ENCODE measurements at places on chromosomes 6 and 20.

GRCh38 chr6:108648191-108648590 lies 87.5 kb downstream of the FOXO3 start:
- DNase-seq = no peak

GRCh38 chr6:75091467-75092190 lies 114.2 kb downstream of the COL12A1 start:
- no peak for DNase-seq

DNA sequence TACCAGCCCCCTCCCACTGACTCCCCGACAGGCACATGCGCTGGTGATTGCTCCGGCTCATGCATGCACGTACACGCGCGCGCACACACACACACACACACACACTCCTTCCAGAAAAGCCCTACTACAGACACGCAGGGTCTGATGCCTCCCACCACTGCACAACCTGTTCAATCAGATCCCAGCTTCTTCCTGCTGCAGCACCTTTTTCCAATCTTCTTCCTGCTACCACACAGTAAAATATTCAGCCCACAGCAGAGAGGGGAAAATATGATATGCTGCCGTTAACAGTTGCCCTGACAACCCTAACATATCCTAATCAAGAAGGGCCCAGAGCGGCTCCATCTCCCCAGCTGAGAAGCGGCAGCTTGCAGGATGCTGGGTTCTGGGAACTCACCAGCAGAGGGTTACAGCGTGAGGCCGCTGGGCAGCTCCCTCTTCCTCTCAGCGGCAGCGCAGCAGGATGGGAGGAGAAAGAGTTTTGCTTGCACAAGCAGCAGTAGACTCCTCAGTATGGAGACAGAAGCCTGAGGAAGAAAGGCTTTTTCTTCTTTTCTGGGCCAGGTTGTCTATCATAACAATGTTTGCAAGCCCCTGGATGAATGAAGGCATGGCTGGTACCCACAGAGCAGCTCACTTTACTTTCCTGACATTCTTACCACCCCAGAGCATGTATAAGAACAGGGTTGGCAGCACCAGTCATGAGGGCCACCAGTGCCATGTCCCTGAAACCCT lies 23.9 kb downstream of the MAP7 start:
- DNase-seq = no peak

- DNase-seq = no peak
Measured at GRCh38 chr6:113181164-113181563, 676.0 kb upstream of the MARCKS start.

GRCh38 chr6:44224029-44224964 lies 902 bp downstream of the SLC29A1 start:
- DNase-seq = no peak

DNA sequence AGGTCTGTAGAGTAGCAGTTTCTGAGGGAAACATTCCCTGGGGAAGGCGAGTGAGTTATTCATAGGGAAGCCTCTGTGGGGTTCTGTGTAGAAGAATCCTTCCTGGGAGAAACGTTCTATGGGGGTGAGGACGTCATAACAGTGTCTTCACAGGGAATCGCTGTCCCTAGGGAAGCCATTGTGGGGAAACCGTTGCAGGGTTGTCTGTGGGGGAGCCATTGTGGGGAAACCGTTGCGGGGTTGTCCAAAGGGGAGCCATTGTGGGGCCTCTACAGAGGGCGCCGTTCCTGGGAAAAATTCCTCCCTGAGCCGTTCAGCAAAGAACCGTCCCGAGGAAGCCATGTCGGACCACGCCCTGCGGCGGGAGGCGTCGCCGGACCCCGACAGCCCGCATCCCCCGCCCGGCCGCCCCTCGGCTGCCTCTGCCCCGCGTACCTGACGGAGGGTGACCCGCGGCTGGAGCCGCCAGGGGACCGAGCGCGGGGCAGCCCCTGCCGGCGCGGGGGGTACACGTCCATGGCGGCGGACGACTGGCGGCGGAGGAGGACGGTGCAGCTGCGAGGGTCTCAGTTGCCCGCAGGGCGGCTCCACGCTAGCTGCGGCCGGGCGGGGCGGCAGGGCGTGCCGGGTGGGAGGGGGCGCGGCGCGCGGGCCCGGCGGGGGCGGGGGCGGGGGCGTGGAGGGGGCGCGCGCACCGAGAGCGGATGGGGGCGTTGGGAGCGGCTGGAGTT lies at the start of gene DNAAF9:
Gene DNAAF9, minus strand, starts transcription at position 630 of the 731 bp plus-strand sequence. Its CDS starts 112 bp downstream, at position 518.
- peak; percentile 21 for DNase-seq

DNA sequence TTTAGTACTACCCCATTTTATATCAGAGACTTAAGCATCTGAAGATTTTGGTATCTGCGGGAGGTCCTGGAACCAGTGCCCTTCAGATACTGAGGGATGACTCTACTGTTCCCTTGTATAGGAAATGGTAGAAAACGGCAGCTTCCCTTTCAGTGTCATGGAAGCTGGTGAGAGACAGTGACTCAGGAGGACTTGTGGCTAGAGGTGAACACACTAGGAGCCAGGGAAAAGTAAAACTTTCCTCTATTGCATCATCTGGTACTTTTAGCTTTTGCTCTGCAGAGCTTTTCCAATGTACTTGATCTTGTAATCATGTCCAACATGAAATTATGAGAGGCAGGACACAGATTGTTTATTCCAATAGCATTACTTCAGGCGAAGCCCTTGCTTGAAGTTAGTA lies 45.0 kb downstream of the RNF144B start:
- DNase-seq = no peak

- no peak for DNase-seq
Measured at GRCh38 chr6:47595785-47596184, 102.6 kb upstream of the ADGRF4 start.

DNA sequence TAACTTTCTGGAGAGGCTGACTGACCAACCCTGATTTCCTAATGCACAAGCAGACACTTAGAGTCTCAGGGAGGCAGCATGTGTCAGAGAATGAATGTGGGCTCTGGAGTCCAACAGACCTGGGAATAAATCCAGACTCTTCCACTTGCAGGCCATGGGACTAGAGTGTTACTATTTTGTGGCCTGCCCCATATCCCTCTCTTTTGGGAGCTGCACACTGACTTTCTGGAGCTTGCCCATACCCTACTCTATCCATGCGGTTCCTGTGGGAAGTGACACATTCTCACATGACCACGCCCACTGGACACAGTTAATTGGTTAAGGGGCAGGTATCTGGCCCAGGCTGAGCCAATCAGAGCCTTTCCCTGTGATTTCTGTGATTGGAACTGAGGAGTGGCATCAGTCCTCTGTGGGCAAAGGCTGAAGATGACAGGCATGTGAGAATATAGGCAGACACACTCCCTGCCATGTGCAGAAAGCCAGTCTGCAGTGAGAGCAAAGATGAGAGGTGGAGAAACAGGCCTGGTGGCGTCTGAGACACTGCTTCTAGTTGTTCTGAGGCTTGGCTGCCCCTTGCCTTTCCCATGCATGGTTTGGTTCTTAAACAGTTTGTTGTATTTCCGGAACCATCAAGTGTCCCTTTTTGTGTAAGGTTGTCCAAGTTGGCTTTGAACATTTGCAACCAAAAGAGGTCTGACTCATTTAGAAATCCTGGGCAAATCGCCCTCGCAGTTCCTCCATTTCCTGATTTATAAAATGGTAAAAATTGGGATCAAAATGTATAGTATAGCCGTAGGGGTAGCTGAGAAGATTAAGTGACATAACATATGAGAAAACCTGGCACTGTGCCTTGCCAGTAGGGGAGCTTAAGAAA lies 125.6 kb downstream of the CDC5L start:
- no peak for DNase-seq

- no peak for DNase-seq
Measured at GRCh38 chr6:123529843-123530242, 106.9 kb downstream of the TRDN start.

GRCh38 chr6:35292494-35292893 lies 5.1 kb upstream of the DEF6 start:
- no peak for DNase-seq

- no peak for DNase-seq
Measured at GRCh38 chr20:32528905-32529670, 56.0 kb downstream of the NOL4L start.

DNA sequence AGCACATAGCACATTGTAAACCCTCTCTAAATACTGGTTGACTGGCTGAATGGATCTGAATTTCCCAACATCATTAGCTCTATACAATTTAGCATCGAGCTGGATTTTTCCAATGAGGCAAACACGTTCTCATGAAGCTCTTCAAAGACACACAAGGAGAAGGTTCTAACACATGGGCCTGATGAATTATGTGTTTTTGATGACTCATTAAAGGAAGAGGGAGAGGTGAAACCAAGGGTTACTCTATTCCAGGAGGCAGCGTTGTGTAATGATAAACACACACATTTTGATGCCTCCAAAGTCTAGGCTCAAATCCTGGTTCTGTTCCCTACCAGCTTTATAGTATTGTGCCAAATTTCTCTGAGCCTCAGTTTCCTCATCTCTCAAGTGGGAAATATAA lies 84.3 kb downstream of the PFDN4 start:
- no peak for DNase-seq

GRCh38 chr20:49408509-49409104 lies 73.9 kb downstream of the KCNB1 start:
- DNase-seq = no peak

DNA sequence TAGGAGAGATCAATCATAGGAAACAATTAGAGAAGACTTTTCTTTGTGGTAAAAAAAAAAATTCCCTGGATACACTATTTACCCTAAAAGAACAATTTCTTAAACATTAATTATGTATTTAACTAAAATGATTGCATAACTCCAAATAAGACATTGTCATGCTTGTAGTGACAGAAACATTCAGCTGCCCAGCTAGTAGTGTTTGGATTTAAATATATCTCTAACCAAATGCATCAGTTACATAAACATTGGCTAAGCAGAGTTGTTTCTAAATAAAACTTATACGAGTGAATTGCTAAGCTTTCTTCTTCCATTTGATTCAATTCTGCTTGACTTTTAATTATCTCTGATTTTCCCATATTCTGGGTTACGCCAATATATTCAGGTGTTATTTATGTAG lies 23.7 kb downstream of the MLIP start:
- DNase-seq = no peak

DNA sequence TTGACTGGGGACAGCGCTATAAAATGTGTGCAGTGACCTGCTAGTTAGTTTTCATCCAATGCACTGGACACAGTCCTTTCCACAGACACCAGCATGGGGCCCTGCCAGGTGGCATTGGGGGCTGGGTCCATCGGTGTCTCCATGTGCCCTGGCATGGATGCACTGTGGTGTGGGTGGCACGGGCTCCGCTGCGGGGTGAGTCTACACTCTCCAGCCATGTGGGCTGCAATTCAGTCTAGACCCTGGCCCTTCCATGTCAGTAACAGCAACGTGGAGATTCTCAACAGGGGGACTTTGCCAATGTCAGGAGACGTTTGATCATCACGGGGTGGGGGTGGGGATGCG lies 100.0 kb downstream of the RAMACL start:
- DNase-seq = no peak

GRCh38 chr6:113464536-113464935 lies 392.6 kb upstream of the MARCKS start:
- DNase-seq = no peak

DNA sequence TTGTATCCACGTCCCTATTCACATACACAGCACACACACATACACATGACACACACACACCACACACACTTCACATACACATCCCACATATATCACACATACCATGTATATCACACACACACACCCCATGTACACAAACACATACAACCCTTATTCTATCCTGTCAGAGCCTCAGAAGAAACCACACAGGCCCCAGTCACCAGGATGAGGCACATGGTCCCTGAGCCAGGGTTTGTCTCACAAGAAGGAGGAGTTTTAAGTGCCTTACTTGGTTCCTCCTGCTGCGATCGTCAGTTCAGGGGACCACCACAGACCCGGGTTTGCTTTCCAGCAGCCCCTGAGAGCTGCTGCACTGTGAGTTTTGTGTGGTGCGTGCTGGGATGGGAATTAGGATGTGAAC lies 23.6 kb downstream of the BFSP1 start:
- DNase-seq = no peak

- DNase-seq = no peak
Measured at GRCh38 chr6:156685823-156686222, 91.4 kb upstream of the ARID1B start.

DNA sequence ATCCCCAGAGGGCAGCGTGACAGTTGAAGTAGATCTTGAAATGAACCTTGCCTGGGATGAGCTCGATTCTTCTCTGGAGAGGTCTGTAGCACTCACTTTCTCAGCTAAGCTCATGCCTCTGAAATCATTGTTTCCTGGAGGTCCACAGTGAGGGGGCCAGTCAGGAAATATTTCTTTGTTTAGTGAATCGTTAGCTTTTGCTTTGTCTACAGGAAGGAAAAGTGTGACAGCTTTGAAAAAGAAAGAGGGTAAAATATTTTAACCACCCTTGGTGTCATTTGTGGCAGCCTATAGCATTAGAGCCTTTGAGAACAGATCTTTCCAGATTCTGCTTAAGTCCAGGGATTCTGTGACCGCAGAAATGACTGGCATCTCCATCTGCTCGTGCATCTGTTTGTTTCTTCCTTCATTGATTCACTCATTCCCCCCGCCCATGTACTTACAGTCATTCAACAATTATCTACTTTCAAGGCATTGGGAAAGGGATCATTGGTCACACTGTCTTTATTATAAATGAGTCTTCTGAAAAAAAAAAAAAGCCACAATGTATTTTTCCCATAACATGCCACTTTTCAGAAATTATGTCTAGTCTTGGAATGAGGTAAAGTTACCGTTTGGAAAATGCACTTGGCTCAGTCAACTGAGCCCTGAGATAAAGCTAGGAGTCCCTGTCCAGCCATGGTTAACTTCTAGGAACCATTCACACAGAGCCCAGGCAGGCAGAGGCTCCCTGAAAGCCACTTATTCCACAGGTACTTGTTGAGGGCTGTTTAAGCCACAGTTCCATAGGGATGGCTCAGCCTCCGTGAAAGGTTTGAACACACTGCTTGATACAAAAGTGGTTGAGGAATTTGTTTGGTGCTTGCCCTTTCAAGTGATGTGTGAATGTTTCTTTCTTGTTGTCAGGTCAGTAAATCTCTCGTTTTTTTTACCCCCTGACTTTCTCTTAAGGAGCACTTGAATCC lies 86.0 kb downstream of the TIAM2 start:
- no peak for DNase-seq

DNA sequence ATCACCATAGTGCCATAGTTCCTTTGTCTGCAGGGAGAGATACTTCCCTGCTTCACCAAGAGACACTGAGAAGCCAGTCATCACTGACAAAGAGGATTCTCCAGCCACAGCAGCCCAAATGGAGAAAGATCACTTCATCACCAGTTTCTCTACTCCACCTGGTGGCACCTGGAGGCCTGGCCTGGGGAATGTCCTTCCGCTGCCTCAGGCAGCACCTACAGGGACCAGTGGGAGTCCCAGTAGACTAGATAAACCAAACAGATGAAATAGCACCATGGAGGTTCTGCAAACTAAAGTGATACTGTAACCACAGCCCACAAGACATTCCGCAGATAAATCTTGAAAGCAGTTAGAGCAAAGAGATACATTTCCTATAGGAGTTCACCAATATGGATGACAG lies 266.5 kb downstream of the C6orf118 start:
- DNase-seq = no peak

- no peak for DNase-seq
Measured at GRCh38 chr20:49542514-49542991, 25.4 kb downstream of the PTGIS start.
